Ammon's horn (tissue), 1 donor: ENCODE measurements at places on chromosomes 5 and 9.

- no peak for DNase-seq
Observed at GRCh38 chr5:100520348-100520747, 14.8 kb upstream of the FAM174A start.

DNA sequence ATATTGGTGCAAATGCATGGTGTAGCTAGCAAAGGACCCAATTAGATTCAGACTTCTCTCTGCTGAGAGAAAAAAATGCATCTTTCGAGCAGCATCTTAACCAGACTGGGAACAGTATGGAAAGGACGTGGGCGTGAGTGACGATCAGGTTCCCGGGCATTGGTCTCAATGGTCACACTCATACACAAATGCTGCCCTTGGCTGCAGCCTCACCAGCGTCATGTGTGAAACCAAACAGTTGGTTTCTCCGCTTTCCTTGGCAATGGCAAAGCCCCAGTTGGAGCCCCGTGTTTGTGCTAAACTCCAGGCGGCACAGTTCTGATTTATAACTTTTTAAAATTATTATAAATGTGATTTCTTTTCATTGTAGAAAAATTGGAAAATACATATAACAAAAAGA is 237.8 kb downstream of the SEC61B start:
- DNase-seq: no peak

DNA sequence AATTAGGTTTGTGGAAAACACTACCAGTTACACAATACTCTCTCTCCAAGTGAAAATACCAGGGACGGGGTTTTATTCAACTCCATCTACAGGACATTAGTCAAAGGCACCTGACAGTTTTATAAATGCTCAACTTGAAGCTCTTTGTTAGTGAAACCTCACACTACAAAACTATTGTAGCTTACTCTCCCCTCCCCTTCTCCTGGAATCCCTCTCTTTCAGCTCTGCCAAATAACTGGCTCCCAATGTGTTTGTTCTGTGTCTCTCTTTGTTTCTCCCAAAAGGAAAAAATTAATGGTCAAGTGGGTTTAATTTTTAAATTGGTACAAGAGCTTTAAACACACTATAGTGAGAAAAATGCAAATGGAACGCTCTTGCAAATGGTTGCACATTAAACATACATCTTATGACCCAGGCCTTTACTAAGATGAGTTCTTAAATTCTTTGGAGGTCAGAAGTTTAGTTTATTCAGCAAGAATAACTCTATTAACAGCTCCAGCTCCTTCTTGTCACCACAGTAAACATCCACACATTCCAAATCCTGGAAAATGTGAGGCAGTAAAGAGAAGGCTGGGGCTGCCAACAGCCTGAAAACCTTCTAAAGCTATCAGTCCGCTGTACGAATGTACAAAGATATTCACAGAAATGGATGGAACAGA is 48.4 kb downstream of the ZNF608 start:
- DNase-seq: no peak

- no peak for DNase-seq
Observed at GRCh38 chr9:19381656-19382055, 1.6 kb upstream of the RPS6 start.

GRCh38 chr5:151696470-151697061 is 9.9 kb upstream of the SPARC start:
- no peak for DNase-seq

GRCh38 chr9:131546336-131547084 is 1.2 kb downstream of the PRRT1B start:
- DNase-seq: no peak

- DNase-seq: no peak
Observed at GRCh38 chr5:35188031-35188457, 42.2 kb downstream of the PRLR start.

DNA sequence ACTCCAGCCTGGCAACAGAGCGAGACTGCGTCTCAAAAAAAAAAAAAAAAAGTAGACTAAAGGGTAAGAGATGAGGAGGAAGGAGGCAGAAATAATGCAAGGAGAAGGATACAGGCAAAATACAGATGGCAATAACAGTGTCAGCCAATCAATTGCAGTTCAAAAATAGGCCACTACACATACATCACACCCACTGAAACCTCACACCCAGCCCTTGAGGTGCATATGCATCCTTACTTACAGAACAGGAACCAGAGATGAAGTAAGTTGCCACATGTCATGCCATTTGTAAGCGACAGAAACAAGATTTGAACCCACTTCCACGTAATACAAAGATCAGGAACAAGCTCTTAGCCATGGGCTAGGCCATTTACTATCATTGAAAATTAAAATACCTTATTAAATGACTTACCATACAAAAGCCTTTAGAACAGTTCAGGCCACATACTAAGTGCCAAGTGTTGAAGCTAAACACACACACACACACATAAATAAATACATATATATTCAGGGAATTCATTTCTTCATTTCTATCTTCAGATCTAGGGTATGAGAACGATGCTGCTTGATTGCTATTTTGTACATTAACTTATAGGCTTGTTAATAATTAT is 98.4 kb downstream of the FNBP1 start:
- DNase-seq: no peak

DNA sequence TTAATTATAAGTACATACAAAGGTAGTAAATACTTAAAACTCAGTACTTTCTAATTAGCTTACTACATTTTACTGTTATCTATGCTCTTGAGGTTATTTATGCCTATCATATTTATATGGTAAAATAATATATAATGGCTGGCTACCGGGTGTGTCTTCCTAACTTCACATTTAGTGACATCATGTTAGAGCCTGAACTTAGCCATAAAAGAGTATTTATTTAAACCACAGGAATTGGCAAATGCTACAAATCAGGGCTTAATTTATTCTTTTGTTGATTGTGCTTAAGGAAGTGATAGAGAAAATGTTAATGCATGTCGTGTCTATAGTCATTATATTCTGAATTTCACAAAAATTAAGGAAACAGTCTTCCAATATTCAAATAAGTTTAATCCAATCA is 73.1 kb downstream of the NDUFAF2 start:
- DNase-seq: no peak

- no peak for DNase-seq
Observed at GRCh38 chr5:16866795-16867576, 69.1 kb downstream of the MYO10 start.

GRCh38 chr5:15007646-15008045 is 136.1 kb upstream of the ANKH start:
- DNase-seq: no peak

DNA sequence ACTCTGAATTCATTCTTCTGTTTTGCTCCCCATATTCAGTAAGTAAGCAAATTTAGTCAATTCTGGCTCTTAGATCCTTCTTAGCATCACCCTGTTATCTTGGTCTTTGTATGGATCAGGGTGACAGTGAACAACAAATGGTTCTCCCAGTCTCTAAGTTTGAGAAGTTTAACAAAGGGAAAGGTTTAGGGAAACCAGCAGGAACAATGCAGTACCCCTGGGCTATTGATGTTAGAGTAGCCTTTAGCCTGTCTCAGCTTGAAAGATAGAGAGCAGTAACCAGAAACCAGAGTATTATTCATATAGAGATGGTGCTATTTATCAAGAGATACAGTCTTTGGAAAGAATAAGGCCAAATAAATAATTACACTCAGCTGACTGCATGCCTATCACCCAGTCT is 241.8 kb downstream of the CDH12 start:
- no peak for DNase-seq

DNA sequence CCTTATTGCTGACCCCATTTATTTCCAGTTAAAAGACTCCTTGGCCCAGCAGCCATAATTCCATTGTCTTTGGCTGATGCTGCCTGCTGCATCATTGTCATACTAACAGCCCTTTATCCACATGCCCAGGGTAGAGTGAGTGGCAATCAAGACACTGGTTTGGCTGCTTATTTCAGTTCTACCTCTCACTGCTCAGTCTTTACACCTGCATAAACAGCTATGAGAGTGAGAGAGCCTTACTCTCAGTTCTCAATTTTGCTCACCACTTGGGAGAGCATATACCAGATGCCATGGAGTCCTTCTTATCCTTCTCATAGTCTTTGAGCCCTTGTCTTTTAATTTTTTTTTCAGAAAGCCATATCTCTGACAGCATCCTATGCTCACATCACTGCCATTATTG is 596.9 kb upstream of the CYLC2 start:
- DNase-seq: no peak

GRCh38 chr9:110919609-110920008 is 118.7 kb downstream of the LPAR1 start:
- peak; percentile 45 for DNase-seq

- DNase-seq: no peak
Observed at GRCh38 chr5:132283423-132284043, 10.7 kb upstream of the SLC22A4 start.

GRCh38 chr9:111599092-111599954 is at the start of gene PTGR1:
TSS of gene PTGR1 (minus strand) at chr9:111599647. CDS start at chr9:111597422, 2,225 bp downstream.
- DNase-seq: peak; percentile 77

- DNase-seq: no peak
Observed at GRCh38 chr5:167889276-167889675, 402.2 kb upstream of the WWC1 start.

DNA sequence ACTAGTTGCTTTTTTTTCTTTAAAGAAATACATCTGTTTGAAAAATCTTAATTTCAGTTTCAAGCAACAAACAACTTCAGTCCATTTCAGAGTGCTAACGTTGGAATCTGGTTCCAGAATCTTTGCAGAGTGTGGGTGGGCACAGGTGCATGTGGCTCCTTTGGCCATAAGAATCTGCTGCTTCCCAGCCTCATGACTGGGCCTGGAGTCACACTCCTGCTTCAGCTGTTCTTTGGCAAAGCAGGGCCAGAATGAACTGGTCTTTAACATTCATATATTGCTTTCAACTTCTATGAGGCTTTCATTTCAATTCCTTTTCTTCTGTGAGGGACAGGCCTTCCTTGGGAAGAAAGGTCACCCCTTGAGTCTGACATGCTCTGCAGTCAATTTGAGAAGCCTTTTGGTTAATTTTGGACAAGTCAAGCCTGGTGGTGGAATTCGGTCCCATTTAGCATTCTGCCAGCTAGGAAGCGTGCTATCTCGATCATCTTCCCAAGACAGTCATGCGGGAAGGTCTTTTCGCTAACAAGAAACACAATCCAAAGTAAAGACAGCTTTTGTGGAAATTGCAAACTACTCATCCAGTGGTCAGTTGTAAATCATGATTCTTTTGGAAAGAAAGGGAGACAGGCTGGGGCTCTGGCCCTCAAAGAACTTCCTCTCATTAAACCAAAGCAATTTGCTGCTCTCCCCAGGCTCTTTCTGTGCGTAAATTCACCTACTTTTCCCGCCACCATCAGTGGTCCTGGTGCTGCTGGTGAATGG is 55.2 kb downstream of the SLC1A3 start:
- DNase-seq: no peak

DNA sequence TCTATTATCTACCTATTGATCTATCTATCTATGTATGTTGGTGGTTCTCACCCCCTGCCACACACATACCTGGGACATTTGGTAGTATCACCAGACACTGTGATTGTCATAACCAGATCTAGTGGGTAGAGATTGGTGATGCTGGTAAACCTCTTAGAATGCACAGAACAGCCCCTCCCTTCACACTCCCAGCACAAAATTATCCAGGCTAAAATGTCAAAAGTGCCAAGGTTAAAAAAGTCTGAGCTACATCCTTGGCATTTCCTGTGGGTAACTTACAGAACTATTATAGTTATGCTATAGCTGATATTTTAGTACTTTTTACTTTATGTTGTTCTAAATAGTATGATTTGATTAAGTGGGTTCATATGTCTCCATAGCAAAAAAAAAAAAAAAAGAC is 151.0 kb downstream of the FER start:
- DNase-seq: no peak

DNA sequence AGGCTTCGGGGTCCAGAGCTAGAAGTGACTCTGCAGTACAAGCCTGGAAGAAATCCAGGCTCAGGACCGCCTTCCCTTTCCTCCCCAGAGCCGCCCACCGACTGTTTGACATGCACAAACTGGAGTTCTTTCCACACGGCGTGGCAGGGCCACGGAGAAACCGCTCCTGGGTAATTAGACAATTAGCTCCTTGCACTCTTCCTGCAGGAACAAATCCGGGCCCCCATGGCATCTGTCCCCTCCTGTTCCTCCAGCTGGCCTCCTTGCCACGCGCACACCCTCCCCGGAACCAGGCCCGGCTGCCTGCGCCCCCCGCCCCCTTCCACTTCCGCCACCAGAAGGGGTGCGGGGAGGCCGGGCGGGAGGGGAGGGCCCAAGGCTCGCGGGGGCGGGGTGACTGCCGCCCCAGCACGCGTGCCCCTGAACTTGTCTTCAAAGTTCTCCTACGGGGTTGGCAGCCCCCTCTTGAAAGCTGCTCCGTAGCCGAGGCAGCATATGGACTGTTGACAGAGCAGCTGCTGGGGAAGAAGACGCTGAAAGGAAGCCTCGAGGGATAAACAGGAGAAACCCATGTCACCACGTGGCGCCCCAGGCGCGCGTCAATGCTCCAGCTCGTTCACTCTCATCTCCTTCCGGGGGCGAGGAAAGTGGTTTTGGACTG is 74.3 kb downstream of the SEC61B start:
- peak; percentile 10 for DNase-seq

DNA sequence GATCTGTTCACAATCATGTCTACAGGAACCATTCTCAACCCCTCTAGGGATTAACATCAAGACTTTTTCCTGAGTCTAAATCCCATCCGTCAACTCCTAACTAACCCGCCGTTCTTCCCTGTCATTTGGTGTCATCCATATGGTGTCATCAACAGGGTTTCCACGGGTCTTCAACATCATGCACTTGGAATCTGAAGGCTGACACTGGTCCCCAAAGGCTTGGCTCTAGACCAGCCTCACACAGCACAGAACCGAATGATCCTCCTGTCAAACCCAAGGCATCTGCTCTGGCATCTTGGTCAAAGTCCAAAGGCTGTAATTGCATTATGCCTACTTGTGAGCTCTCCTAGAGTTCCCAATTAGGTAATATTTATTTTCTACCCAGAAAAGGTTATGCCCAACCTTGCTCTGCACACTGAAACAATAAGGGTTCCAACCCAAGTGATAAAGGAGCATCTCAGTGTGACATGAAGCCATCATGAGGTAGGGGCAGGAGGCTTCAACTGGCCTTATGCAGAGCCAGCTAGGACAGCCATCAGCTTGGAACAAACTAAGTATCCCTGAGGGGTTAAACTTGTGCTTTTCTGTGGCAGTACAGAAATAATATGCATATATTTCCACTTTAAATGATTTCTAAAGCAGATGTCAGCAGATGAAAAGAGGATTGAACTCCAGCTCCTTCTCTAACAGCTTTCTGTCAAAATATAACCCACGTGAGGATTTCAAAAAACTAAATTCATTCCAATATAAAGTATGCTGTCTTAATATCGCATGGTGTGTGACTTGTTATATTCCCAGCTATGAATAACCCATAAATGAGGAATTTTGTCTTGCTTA is 13.9 kb downstream of the ENC1 start:
- DNase-seq: no peak

DNA sequence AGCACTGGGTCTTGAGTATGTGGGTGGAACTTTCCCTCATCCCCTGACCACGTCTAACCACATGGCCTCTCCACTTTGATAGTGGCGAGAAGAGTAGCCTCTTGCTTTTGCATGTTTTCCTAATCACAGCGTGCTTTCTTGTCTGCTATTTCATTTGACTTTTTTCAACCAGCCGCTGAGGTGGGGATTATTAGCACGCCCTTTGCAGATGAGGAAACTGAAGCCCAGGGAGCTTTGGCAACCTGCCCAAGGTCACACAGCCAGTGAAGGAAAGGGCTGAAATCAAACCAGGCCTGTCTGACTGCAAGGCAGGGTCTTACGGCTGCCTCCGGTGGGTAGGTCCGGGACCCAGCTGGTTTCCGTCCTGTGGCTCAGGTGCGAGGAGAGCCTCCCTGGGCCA is 106.5 kb upstream of the MSX2 start:
- no peak for DNase-seq

- DNase-seq: no peak
Observed at GRCh38 chr5:9622971-9623421, 7.2 kb downstream of the TAS2R1 start.
